Jurkat, Clone E6-1 (cell line): ENCODE measurements at places on chromosomes 3 and 15.

- DNase-seq = no peak
These were observed 297.9 kb downstream of the EDEM1 start for GRCh38 chr3:5485427-5485826.

DNA sequence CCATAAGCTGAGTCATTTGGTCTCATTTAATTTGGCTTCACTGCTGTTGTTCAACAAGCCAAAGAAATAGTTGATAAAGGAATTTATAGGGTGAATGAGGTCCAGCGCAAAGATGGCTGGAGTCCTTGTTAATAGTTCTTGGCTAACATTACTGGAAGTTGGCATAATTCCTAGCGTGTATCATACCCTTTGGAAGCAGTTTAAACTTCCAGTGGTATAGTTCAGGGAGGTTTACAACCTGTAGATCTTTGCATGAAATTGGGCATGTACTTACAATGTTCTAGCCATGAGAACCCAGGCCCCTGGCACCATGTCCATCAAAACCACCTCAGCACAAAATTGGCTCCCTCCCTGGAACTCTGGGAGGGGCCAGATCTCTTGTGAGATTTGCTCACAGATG lies 380.8 kb downstream of the LRTM1 start:
- no peak for DNase-seq

DNA sequence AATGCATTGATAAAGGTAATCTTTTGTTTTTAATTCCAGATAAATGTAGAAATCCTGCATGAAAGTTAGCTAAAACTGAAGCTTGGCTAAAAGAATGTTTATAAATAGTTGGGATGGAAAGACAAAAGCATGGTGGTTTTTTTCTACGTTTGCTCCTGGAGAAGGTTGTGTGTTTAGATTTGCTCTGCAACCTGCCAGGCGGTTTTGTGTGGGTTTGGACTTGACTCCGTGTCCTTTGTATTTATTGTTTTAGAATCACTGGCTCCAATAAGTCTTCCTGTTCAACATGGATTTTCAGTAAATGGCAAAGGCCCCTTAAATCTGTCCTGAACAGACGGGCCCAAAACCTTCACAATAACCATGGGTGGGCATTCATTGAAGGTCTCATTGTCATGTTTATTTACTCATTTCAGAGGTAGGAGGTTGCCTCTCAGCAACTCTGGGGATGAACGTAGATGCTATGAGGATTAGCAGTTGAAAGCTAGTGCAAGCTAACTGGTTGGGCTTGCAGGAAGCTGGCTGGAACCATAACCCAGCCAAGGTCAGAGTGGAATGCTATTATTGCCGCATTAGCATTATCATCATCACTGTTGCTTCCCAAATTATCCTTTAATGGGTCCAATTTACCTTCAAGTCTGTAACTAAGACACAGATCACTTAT lies 60.6 kb upstream of the ADAMTS9 start:
- DNase-seq = no peak

GRCh38 chr3:29481249-29481648 lies 200.4 kb downstream of the RBMS3 start:
- no peak for DNase-seq

- DNase-seq = no peak
These were observed 963.4 kb upstream of the CFAP20DC start for GRCh38 chr3:60013241-60013640.

DNA sequence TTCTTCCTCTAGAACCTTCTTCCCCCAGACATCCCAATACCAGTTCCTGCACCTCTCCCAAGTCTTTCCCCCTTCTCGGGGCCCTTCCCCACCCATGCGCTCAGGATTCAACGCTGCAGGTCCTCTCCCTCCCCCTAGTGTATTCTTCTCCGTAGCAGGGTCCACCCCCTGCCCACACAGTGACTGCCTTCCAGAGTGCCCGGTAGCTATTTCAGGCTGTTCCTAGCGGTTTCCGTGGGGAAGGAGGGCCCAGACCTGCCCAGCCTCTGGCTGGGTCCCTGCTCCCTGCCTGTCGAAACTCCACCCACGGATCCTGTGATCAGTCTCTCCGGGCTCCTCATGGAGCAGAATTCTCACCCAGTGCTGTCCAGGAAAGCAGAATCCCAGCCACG lies 45.2 kb upstream of the SEC61A1 start:
- DNase-seq = no peak

- peak; percentile 42 for DNase-seq
These were observed 71.4 kb upstream of the BHLHE40 start for GRCh38 chr3:4907643-4908432.

- DNase-seq = peak; percentile 47
These were observed 44.1 kb downstream of the TRANK1 start for GRCh38 chr3:36900474-36901443.

- DNase-seq = no peak
These were observed 664 bp downstream of the PARP3 start for GRCh38 chr3:51942603-51943450.

- no peak for DNase-seq
These were observed 20.7 kb downstream of the TPM1 start for GRCh38 chr15:63063164-63063756.

DNA sequence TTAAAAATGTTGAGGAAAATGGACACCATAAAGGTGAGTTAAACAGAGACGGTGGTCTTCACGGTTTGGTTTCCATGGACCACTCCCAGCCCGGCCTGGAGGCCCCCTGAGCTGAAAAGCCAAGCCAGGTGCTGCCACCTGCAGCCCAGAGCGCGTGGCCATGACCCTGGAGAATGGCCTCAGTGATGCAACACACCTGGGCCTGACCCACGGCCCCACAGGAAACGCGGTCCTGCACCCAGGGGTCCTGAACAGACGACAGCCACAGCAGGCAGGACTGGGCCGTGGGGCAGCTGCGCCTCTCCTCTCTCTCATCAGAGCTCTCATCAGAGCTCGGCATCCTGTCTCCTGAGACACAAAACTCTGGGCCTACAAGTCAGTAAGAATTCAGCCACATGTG lies 64.1 kb downstream of the NIPA2 start:
- no peak for DNase-seq

- DNase-seq = no peak
These were observed 44.8 kb downstream of the ZNF589 start for GRCh38 chr3:48285675-48286074.

GRCh38 chr15:25019434-25019833 lies 64.6 kb downstream of the SNRPN start:
- no peak for DNase-seq

- DNase-seq = no peak
These were observed 16.6 kb downstream of the ST3GAL6 start for GRCh38 chr3:98779541-98780335.

GRCh38 chr3:173395412-173396181 lies 1.9 kb upstream of the NLGN1 start:
- DNase-seq = peak; percentile 74

- no peak for DNase-seq
These were observed 40.8 kb downstream of the KCNAB1 start for GRCh38 chr3:156161172-156161571.

DNA sequence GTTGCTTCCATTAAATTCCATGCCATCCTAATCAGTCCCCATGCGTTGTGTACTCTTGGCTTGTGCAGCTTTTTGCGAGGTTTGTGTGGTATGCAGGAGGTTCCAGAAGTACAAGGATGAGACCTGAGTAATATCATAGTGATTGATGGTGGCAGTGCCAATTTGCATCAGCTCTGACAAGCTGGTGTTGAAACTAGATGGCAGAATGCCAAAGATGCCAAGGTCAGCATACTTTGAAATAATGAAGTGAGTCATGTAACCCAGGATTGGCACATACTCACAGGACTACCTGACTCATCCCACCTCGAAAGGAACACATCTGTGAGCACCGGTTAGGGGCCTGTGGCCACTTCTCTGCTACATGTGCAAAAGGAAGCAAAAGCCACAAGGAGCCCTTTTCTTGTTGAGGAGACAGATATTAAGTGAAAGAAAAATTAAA lies 14.3 kb downstream of the KAT2B start:
- peak; percentile 75 for DNase-seq

DNA sequence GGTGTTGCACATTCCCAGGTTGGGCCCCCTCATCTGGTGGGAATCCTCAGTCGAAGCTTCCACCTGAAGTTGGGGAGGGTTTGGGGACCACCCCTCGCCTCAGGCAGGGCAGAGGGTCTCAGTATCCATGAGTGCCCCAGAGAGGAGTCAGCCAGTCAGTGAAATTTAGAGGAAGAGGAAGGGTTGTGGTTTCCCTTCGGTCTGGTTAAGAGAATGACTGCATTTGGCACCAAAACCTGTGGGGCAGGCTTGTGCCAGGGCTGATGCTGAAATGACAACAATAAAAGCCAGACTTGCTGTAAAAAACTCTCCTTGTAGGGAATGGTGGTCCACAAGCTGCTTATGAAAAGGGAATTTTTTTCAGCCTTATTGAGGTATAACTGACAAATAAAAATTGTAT lies 22.6 kb downstream of the LMCD1 start:
- DNase-seq = no peak

DNA sequence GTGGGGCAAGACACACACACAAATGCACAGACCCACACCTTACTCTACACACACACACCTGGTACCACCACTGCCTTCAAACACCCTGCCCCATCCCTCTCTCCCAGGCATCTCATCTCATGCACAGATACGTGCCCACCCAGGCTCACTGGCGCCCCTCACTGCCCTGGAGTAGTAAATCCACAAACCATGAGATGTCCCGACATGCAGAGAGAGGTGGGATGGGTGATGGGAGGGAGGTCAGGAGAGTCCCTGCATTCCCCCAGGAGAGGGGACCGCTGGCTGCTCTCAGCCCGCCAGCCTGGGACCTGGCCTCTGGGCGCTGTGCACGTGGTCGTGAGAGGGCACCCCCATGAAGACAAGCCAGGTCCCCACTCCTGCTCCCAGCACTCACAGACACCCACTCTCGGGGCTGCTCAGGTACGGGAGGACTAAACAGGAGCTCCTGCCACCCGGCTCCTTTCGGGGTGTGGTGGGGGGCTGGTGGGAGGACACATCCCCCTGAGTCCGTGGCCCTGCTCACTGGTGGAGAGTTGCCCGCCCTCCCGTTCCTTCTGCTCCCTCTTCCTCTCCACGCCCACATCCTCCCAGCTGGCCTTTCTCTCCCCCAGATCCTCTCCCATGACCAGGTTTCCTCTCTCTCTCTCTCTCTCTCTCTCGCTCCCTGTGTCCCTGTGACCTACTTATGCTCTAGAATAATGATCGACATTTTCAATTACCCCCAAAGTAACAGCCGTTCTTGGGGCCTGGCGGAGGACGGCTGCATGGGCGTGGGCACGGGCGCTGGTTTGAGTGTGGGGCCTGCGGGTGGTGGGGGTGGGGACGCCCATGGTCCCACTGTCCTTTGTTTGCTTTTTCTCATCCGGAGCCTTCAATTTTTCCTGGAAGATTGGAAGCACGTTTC lies 18.9 kb upstream of the CSPG4 start:
- DNase-seq = peak; percentile 28

DNA sequence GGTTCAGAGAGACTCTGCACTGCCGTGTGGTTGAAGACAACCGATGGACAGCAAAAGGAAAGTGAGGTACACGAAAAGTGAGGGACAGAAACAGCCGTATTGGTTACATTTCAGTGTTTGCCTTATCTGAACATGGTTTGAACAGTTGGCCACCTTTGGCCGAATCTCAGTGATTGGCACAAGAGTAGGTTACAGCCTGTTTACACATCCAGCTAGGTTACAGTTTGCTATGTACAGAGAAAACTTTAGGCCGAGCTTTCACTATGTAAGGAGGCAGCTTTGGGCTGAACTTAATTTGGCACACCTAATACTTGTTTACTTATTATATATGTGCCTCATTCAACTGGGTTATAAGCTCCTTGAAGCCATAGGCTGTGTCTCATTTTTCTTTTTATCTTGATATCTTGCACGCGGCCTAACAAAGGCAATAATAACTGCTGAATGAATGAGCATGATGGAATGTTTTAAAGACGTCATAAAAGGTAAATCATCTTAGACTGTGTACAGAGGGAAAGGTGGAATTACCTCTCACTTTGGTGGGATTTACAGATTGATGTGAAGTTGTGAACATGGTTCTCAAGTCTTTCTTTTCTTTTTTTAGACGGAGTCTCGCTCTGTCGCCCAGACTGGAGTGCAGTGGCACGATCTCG lies 17.2 kb upstream of the GREM1 start:
- DNase-seq = no peak

GRCh38 chr15:29324746-29325145 lies 55.1 kb upstream of the NSMCE3 start:
- no peak for DNase-seq

- DNase-seq = no peak
These were observed 158.9 kb downstream of the ISL2 start for GRCh38 chr15:76495487-76495886.

DNA sequence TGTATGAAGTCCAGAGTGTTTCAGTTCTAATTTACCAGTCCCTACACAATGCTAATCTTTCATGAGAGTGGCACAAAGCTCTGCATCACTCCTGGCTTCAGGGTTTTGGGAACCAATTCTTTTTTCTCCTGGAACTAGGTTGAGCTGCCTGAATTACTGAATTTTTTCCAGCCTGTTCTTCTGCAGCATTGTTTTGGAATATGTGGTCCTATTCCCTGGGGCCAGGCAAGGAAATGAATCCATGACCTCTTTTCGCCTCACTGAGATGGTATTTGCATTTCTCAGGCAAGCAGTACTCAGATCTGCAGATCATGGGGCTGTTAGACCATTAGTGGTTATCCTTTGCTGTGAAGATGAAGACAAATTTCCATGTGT lies 25.6 kb upstream of the GPR171 start:
- no peak for DNase-seq

DNA sequence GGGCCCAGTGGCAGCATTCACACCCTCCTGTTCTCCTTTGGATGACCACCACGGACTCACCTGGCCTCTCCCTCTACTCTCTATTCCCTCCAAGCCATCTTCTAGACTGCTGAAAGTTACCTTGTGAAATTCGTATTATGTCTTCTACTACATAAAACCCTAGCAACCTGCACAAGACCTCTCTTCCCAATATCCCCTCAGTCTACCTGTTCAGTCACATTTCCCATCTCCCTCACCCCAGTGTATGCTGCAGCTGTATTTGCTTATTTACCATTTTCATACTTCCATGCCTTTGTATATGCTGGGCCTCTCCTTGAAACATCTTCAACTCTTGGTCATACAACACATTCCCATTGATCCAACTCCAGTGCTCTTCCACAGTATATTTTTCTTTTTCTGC lies 35.3 kb downstream of the DET1 start:
- no peak for DNase-seq

- DNase-seq = no peak
These were observed 1325.8 kb upstream of the ALCAM start for GRCh38 chr3:104040896-104041295.
